ENCODE measurements at places on chromosomes 3 and 15. TPM values are rescaled to one million over a fixed set of nuclear protein-coding genes. Genes with fewer than 3 reads are reported as not detected.

- no peak for DNase-seq
These were observed 223.0 kb downstream of the PDZRN3 start for GRCh38 chr3:73401616-73402279.

Gene IQCF5
- total RNA-seq: not detected

GRCh38 chr3:184821034-184821433 lies 9.1 kb downstream of the VPS8 start:
- DNase-seq: no peak

DNA sequence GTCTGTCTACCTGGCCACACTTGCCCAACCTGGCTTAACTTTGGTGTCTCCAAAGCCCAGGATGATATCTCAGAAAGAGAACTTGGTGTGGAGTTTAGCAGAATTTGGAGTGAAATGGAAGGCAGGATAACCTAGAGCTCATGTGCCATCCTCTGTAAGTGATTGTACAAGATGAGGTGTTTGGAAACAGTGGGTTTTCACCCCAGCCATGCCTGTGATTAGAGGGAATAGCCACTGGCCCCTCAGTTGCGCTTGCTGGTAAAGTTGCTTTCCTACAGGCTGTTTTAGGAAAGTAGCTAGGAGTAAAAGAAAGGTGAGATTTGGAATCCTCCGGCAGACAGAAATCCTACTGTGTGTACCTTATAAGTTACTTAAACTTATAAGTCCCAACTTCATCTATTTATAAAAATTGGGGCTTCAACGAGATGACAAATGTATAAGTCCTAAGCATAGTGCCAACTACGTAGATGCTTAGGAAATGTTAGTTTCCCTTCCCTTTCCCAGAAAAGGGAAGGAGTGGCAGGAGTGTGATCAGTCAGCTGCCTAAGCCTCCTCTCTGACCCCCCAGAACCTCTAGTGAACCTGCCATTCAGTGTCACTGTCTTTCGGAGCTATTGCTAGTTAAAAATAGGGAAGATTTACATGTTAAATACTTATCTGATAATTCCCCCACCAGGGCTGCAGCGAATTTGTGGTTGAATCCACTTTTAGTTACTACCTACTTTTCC lies 13.4 kb upstream of the BMF start:
- no peak for DNase-seq

GRCh38 chr3:138049157-138049919 lies 39.4 kb downstream of the CLDN18 start:
- peak; percentile 81 for DNase-seq

GRCh38 chr3:36852071-36852470 lies 87.7 kb upstream of the DCLK3 start:
- no peak for DNase-seq

Measured in esophagus muscularis mucosa (tissue), 4 donors.